Bronchial epithelial cell (primary cell): ENCODE measurements at places on chromosomes 4 and X. TPM values are rescaled to one million over a fixed set of nuclear protein-coding genes. Genes with fewer than 3 reads are reported as not detected.

RAB41 gene
- not detected in 2 replicates for total RNA-seq

CT45A9 gene
- not detected in 2 replicates for total RNA-seq

KLHL8 gene
- total RNA-seq = 12.9 and 20.5 TPM in 2 replicates

CFP gene
- under 0.01 and 0.26 TPM in 2 replicates for total RNA-seq

RTL9 gene
- not detected in 2 replicates for total RNA-seq

ETDC gene
- not detected in 2 replicates for total RNA-seq

QRFPR gene
- not detected in 2 replicates for total RNA-seq

C4orf50 gene
- not detected in 2 replicates for total RNA-seq

FAM9B gene
- not detected in 2 replicates for total RNA-seq

BLOC1S4 gene
- total RNA-seq = 14.2 and 14.5 TPM in 2 replicates

SPANXB1 gene
- not detected in 2 replicates for total RNA-seq

CENPVL2 gene
- not detected in 2 replicates for total RNA-seq

PCDH18 gene
- total RNA-seq = under 0.01 and 1.6 TPM in 2 replicates

MECP2 gene
- 21.1 and 28.9 TPM in 2 replicates for total RNA-seq

RASSF6 gene
- 7.4 and 14.8 TPM in 2 replicates for total RNA-seq

NAP1L5 gene
- 0.26 and 0.77 TPM in 2 replicates for total RNA-seq

SSX2 gene
- total RNA-seq = not detected in 2 replicates

NEUROG2 gene
- total RNA-seq = not detected in 2 replicates

ASB12 gene
- not detected in 2 replicates for total RNA-seq

TAF7L gene
- total RNA-seq = under 0.01 TPM in 1 of 2 replicates, not detected in the other

DRD5 gene
- total RNA-seq = not detected in 2 replicates

ABCG2 gene
- total RNA-seq = under 0.01 and 0.38 TPM in 2 replicates

MAGEB6 gene
- not detected in 2 replicates for total RNA-seq

ZNF185 gene
- 93.5 and 264 TPM in 2 replicates for total RNA-seq
